GM12891 (cell line): ENCODE measurements at places on chromosomes 3 and 15.

GRCh38 chr3:46676601-46677410 is 16.7 kb downstream of the ALS2CL start:
- no peak for DNase-seq

DNA sequence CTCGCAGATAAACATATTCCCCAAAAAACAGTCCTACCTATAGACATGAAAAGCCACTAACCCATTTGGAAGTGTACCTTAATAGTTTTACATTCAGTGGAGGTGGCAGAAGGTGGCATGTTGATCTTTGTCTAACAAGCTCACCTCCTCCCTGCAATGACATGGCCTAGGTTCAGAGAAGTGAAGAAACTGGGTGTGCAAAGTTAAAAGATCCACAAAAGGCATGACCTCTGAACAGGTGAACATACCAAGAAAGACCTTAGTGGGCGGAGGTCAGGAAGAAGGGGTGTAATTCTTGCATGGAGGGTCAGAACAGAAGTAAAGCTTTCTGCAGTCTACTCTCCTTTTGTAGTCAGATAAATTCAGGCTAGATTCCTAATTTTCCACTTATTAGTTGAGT is 822 bp downstream of the MRPL3 start:
- DNase-seq: no peak

- DNase-seq: no peak
Observed at GRCh38 chr15:28967990-28968389, 82.2 kb downstream of the APBA2 start.

DNA sequence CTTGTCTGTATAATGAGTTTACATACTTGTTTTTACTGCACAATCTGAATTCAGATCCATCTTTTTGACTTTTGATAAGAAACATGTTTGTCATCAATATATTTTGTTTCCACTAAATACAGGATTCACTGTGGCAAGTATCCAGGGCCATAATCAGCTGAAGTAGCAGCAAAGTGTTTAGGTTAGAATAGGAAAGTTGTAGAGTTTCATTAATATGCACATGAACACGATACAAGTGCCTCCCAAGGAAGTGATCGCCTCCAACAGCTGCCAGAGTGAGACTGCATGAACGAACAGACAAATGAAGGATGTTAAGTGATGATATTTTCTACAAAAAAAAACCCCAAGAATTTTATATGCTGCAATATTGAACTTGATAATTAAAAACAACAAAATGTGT is 204.3 kb downstream of the TBL1XR1 start:
- DNase-seq: no peak

DNA sequence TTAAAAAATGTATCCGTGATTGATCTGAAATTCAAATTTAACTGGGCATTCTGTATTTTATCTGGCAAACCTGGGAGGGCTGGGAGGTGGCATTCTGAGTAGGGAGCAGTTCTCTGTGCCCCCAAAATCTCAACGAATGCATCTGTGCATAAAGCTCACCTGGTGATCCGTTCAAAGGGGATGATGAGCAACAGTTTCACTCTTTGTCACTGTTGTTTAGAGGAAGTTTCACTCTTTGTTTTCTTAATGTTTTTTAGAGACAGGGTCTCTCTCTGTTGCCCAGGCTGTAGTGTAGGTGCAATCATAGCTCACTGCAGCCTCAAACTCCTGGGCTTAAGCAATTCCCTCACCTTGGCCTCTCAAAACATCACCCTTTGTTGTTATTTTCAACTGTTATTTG is 186.7 kb downstream of the SSR3 start:
- DNase-seq: peak; percentile 11
